Activated CD4-positive, alpha-beta T cell treated with anti-CD3 and anti-CD28 coated beads, Interleukin-2, amount 50 U/mL, for 4 hours (primary cell): ENCODE measurements at places on chromosomes 12 and 14.

- no peak for DNase-seq
Measured at GRCh38 chr14:36111822-36112583, 64.5 kb downstream of the PTCSC3 start.

GRCh38 chr12:56951582-56952339, 5.6 kb downstream of the RDH16 start:
- no peak for DNase-seq

GRCh38 chr14:50389668-50390441, 6.8 kb downstream of the CDKL1 start:
- no peak for DNase-seq

DNA sequence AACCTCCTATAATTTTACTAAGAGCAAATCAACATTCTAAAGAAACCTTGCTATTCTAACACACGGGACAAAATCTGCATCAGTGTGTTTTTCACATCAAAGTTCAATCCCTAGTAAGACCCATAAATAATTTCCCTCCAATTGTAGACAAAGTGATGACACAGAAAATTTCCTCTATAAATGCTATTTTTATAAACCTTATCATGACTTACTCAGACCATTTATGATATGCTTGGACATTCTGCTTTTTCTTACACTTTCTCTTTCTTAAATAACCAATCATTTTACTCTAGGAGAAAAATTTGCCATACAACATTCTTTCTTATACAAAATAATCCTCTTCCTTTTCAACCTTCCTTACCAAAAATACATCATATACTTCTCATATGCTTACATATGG, 67.0 kb downstream of the SDR9C7 start:
- no peak for DNase-seq

DNA sequence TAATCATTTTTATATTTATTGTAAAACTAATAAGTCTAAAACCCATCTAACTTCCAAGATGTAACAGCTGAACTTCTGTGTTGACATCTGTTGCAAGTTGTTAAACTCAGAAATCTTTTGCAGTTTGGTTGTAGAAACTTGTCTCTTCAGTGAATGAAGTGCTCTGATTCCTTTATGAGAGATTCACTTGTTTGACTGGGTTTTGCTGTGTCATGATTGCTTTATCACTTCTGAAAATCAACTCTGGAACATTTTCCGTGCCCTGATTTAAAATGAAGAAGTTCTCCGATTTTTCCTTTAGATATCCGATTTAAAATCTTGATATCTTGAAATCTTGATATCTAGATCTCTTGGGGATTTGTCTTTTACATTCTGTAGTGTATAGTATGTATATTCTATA, 65.1 kb downstream of the DIP2B start:
- no peak for DNase-seq

- DNase-seq: peak; percentile 53
Measured at GRCh38 chr12:69900720-69901131, 75.7 kb downstream of the MYRFL start.

- no peak for DNase-seq
Measured at GRCh38 chr12:29990971-29991370, 207.2 kb upstream of the TMTC1 start.

DNA sequence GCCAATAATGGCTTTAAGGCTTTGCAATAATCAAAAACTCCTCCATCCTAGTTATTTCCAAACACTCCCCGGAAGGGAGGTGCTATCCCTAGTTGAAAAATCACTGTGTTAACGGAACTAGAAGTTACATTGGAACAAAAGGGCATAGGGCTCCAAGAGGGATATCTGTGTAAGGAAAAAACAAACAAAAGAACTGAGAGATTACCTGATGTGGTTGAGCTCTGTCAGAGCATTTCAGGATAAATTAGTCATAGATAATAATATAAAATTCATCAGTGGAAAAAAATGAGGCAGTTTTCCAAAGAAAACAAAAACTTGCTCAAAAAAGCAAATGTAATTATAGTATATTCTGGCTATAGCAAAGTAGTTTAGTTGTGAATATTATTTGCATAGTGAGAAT, 27.4 kb upstream of the PAPLN start:
- DNase-seq: no peak

GRCh38 chr12:26906024-26906423, 31.8 kb downstream of the INTS13 start:
- no peak for DNase-seq

DNA sequence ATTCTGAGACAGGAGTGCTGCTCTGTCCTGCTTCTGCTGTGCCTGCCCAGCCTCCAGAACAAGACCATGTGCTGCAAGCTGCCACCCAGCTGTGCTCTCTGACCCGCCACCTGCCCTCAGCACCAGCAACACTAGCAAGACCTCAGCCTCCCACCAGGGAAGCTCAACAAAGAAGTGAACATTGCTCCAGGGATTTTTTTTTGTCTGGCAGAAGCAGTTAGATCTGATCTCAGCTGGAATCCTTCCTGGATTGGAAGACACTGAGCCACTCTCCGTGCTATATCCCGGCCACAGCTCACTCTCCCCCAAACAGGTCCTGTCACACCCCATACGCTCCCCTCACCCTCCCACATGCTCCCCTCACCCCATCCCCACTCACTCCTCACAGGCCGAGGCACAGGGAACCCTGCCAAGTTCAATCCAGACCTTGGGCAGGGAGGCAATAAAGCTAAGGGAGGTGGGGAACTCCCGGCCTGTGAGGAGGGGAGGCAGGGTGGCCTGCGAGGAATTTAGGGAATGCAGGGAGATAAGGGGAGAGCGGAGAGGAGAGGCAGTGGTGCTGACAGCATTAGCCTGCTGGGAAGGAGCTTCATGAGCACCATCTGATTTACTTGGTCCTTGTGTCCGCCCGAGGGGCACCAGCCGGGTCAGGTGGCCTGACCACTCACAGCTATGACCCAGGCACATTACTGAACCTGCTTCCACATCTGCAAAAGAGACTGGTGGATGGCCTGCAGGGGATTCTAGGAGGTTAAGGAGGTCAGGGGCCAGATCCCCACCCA, 29.7 kb downstream of the CCDC85C start:
- no peak for DNase-seq
